Sigmoid colon (tissue), 7 donors: ENCODE measurements at places on chromosomes 11 and 22. TPM values are rescaled to one million over a fixed set of nuclear protein-coding genes. Genes with fewer than 3 reads are reported as not detected.

DNA sequence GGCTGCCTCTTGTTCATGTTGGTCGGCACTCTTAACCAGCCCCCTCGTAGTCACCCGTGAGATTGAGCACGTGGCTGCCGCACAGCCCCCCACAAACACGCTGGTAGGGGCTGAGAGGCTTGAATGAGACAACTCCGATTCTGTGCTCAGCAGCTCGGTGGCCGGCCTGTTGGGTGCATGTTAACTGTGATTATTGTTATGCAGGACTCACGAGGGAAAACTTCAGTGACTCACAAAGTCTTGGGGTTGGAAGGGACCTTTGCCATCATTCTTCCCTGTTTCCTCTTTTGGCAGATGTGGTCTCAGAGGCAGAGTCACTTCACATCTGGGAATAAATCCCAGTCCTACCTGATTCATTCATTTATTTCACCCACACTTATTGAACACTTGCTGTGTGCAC lies 75.2 kb downstream of the ADAMTS15 start:
- peak overlapping the region; percentile 71 for H3K27ac ChIP-seq
- H3K4me3 ChIP-seq: no peak overlapping the region
- DNase-seq: peak; percentile 77
- H3K36me3 ChIP-seq: no peaks in the 10 kb centered on the region

- H3K4me1 ChIP-seq: no peaks in the 10 kb centered on the region
- H3K36me3 ChIP-seq: no peaks in the 10 kb centered on the region
These were observed 9.7 kb upstream of the THY1 start for GRCh38 chr11:119432484-119433357.

Gene MCAM
- 649 TPM for total RNA-seq

DNA sequence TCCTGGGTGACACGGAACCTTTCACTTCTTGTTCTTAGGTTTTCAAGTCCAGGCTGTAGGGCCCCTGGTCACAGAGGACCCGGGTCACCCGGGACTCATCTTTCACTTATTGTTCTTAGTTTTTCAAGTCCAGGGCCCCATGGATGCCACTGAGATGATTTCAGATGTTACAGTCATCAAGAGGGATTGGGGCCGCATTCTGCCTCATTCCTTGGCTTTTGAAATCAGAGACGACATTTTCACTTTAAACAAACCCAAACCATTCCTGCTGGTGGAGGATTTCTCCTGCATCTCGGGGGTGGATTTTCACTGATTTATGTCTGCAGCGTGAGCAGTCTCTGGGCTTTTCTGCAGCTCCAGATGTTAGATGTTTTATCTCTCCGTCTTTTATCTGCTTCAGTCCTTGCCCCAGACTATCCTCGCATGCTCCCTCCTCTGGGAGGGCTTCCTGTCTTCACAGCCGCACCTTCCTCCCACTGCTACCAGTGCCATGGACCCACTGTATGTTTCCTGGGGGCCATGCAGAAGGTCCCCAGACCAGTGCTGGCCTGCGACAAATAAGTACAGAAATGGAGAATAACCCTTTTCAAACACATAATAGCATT lies 27.4 kb downstream of the FBLN1 start:
- H3K27me3 ChIP-seq: no peaks in the 10 kb centered on the region
- H3K4me1 ChIP-seq: no peaks in the 10 kb centered on the region
- peak overlapping the region; percentile 37 for H3K27ac ChIP-seq
- H3K36me3 ChIP-seq: no peaks in the 10 kb centered on the region
- no peak overlapping the region for H3K4me3 ChIP-seq

DNA sequence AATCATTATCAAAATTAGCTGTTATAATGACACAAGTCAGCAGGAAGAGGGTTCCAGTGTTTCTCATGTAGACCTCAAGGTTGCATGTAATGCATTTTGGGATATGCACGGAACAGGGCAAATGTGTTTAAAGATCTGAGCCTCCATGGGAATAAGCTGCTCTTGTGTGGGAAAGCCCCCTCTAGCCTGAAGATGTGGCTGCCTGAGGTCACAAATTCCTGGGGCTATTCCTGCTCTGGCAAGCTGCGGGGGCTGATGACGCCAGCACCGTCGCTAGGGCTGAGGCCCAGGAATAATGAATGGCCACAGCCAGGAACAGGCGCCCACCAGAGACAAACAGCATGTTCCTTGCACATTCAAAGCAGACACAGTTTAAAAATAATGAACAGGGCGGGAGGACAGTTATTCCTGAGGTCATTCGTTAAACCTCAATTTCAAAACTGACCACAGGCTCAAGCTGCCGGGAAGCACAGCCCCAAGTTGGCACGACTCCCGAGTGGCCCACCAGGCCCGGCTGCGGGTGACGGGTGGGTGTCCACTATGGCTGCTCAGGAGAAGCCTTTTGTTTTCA lies 11.7 kb downstream of the OSBPL5 start:
- H3K4me1 ChIP-seq: peaks cover 76% of the 10 kb centered on the region
- H3K36me3 ChIP-seq: peaks cover 4% of the 10 kb centered on the region
- DNase-seq: peak; percentile 93
- H3K27me3 ChIP-seq: no peaks in the 10 kb centered on the region
- H3K4me3 ChIP-seq: no peak overlapping the region

DNA sequence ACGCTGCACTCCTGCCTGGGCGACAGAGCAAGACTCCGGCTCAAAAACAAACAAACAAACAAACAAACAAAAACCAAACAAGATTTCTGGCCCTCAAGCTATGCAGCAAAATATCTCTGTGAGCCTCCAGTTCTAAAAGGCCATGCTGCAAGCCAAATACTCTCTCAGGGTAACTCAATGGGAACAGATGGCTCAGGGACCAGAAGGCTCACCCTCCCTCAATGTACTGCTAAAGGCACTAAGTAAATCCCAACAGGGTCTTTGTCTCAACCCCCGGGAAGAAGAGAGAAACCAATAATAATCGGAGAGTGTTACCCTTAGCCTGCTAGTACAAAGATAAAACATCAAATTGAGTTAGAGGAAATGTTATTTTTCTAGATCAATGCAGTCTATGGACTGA lies 119.7 kb upstream of the ZC3H12C start:
- DNase-seq: no peak
- no peak overlapping the region for H3K4me3 ChIP-seq
- no peaks in the 10 kb centered on the region for H3K27me3 ChIP-seq
- H3K27ac ChIP-seq: no peak overlapping the region
- H3K36me3 ChIP-seq: no peaks in the 10 kb centered on the region

DNA sequence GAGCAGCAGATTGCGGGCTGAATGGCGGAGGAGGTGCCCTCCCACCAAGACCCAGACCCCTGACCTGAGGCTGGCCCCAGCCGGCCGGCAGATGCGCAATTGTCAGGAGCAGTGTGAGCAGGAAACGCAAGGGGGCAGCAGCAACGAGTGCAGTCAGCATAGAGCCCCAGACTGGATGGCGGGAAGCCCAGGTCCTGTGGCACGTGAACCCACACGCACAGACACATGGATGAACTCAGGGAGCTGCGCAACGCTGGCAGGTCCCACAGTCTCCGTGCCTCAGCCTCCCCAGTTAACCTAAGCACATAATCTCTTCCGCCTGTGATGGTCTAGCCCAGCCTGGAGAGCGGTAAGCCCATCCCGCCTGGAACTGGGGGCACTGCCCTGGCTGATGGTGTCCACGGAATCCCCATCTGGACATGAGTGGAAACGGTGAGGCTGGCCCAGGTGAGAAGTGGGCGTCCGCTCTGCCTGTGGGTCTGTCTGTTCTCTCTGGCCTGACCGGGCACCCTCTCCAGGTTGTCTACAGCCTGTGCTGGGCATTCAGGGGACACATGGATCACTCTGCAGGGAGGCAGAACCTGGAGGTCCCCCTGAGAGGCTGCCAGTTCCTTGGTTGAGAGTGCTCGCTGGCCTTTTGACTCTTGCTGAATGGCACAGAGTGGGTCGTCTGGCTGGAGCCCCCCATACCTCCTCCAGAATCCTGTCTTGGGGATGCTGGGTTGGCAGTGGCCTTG lies 626 bp upstream of the TBX10 start:
- H3K36me3 ChIP-seq: no peaks in the 10 kb centered on the region
- no peak overlapping the region for H3K27ac ChIP-seq
- H3K4me1 ChIP-seq: no peaks in the 10 kb centered on the region

DNA sequence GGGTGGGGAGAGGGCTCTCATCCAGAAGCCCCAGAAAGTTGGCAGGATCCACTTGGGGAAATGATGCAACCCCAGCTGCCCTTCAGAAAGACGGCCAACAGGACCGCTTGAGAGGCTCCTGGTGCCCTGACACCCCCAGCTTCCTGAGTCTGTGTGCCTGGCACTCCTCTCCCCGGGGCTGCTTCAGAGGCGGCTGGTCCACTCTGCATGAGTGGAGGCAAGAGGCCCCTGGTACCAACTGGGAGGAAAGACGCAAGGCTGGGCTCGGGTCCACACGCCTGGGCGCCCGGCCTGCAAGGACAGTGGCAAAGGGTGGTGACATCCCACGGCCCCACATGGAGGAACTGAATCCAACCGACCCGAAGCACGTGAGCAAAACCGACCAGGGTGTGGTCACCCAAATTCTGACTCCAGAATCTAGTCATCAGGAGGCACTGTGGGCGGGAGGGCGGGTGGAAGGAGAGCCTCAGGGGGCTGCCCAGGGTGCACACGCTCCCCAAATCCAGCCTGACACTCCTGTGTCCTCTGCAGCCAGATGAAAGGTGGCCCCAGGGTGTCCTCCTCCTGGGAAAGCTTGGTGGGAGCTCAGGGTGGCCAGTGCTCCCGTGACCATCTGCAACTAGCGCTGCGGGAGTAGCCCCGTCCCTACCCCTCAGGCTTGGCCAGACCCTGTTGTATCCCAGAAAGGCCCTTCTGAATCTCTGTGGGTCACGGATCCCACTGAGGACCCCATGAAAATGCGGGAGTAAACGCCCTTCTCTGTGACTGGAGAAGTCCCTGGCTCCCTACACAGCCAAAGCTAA lies 3.7 kb downstream of the RNH1 start:
- H3K27ac ChIP-seq: peak overlapping the region; percentile 100
- peak overlapping the region; percentile 91 for H3K4me3 ChIP-seq
- DNase-seq: peak; percentile 84
- peaks cover 35% of the 10 kb centered on the region for H3K36me3 ChIP-seq
- H3K4me1 ChIP-seq: peaks cover 47% of the 10 kb centered on the region

- H3K27me3 ChIP-seq: no peaks in the 10 kb centered on the region
- H3K4me1 ChIP-seq: peaks cover 15% of the 10 kb centered on the region
- no peak for DNase-seq
- H3K4me3 ChIP-seq: no peak overlapping the region
- H3K27ac ChIP-seq: no peak overlapping the region
These were observed 415.1 kb downstream of the SOX6 start for GRCh38 chr11:15941206-15941770.

Gene DERL3
- total RNA-seq: 0.28 TPM

- DNase-seq: no peak
- H3K27ac ChIP-seq: no peak overlapping the region
- no peaks in the 10 kb centered on the region for H3K27me3 ChIP-seq
- no peak overlapping the region for H3K4me3 ChIP-seq
- no peaks in the 10 kb centered on the region for H3K4me1 ChIP-seq
- no peaks in the 10 kb centered on the region for H3K36me3 ChIP-seq
These were observed 359.8 kb downstream of the LRRC4C start for GRCh38 chr11:41099654-41100053.
